ENCODE measurements at places on chromosomes 6 and 20.

GRCh38 chr6:125809570-125810170 lies 18.9 kb downstream of the NCOA7 start:
- no peak for DNase-seq

DNA sequence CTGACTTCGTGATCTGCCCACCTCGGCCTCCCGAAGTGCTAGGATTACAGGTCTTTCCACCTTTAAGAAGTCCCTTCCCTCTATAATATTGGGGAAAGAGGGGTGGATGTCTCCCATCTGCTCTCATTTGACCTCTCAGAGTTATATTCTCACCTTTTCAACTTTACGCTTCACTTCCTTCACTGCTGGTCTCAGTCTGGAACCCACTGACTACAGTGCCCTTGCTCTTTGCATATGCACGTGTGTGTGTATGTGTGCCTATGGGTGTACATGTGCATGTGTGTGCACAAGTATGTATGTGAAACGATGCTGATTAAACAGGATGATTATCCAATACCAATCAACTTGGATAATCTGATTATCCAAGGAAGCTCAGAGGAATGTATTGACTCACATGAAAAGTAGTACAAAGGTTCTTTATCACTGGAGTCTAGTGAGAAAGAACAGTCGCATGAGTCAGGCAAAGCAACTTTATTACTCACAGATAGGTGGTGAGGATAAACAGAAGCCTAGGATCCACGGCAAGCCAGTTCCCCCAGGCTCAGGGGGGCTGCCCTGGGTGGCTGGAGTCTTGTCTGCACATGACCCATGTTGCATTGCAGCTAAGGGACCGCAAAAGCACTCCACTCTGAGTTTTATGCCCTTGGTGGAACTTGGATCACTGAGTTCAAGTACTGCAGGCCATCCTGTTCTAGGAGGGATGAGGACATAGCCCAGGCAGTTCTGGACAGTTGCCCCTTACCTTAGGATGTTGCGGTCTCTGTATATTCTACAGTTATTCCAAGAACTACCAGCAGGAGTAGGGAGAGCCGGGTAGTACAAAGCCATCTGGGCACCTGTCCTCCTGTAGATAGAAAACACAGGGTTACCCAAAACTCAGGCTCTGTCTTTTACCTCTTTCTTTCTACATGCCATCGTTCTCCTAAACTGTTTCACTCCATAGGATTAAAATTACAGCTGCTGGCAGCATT lies 50.9 kb downstream of the SNRNP48 start:
- DNase-seq: no peak

DNA sequence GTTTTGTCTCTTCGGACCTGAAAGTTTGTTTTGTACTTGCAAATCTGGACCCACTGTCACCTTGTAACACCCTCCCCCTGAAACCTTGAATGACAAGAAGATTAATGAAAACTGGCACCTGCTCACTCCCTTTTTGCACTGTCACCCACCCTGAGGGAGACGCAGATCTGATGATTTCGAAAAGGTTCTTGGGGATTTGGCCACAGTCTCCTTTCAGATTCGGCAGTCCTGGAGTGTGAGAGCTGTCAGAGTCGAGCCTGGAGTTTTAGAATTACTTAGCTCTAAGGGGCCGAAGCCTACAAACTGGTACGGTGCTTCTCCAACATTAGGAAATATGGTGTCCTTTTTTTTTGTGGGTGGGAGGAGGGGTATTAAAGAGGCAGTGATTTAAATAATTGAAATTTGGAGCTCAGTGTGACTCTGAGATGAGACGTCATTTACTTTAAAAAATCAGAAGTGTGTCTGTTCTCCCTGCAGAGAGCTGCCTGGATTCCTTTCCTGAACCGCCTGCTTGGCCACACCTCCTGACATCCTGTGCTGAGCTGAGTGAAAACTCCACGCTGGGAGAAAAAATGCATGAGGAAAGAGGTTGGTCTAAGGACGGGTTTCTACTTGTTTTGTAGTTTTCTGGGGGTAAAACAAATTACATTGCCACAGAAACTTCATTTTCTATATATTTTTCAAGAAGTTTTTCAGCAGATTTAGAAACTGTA lies 447.0 kb upstream of the CDH4 start:
- no peak for DNase-seq

- DNase-seq: no peak
These were observed 101.9 kb downstream of the LRFN2 start for GRCh38 chr6:40485300-40485699.

DNA sequence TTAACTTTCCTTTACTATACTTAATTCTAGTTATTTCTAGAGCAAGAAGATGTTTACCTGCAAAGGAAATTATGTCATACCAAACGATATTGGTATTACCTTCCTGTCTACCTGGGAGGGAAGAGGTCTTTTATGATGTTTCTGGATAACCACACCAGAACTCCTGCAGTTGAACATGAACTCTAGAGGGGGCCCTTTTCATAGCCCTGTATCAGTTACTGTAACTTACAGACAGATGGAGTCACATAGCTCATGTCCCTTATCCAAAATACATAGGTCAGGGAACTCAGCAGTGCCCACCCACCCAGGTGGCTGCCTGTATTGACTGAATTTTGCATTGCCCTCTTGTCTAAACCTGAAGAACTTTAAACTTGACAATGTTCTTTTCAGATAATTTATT lies 35.1 kb upstream of the MYL9 start:
- DNase-seq: no peak

GRCh38 chr6:66851930-66852329 lies 1144.9 kb upstream of the EYS start:
- DNase-seq: no peak

DNA sequence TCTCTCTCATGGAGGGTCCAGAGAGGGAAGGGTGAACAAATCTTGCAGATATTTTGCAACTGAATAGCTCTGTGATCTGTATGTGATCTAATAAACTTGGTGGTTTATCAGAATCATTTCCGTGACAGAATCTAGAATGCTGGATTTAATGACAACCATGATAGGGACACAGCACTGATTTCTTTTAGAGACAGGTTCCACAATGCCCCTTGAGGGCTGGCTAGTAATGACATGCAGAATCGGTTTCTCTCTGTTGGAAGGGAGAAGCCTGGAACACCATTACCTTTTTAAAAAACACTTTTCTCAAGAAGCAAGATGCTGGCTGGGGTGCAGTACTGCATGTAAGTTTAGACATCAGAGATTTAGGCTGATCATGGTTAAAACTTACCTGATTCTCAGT lies 313.4 kb downstream of the CDH26 start:
- DNase-seq: no peak

- DNase-seq: no peak
These were observed 113.8 kb downstream of the PRND start for GRCh38 chr20:4835244-4836177.

DNA sequence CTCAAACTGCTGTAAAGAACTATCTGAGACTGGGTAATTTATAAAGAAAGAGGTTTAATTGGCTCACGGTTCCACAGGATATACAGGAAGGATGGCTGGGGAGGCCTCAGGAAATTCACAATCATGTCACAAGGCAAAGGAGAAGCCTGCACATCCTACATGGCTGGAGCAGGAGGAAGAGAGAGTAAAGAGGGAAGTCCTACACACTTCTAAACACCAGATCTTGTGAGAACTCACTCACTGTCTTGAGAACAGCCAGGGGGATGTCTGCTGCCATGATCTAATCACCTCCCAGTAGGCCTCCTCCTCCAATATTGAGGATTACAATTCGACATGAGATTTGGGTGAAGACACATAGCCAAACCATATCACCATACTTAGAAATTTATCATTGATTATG lies 1307.0 kb upstream of the GJE1 start:
- DNase-seq: no peak

DNA sequence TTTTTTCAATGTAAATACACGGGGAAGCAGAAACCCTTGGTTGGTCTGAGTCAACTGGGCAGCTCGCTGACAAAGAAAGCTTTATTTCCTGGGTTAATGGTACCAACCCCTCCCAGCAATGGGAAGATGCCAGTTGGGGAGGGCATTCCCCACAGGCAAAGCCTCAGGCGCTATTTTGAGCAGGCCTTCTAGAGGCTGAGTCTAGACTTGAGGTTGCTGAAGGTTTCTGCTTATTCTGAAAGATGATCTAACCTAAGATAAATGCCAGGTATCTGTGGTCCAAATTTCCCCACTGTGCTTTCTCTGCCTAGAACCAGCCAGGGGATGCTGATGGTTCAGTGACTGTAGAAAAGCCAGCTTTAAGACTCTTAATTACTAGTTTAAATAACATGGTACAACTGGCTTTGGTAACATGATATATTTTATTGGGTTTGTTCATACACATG lies 172.5 kb upstream of the JARID2 start:
- DNase-seq: no peak

DNA sequence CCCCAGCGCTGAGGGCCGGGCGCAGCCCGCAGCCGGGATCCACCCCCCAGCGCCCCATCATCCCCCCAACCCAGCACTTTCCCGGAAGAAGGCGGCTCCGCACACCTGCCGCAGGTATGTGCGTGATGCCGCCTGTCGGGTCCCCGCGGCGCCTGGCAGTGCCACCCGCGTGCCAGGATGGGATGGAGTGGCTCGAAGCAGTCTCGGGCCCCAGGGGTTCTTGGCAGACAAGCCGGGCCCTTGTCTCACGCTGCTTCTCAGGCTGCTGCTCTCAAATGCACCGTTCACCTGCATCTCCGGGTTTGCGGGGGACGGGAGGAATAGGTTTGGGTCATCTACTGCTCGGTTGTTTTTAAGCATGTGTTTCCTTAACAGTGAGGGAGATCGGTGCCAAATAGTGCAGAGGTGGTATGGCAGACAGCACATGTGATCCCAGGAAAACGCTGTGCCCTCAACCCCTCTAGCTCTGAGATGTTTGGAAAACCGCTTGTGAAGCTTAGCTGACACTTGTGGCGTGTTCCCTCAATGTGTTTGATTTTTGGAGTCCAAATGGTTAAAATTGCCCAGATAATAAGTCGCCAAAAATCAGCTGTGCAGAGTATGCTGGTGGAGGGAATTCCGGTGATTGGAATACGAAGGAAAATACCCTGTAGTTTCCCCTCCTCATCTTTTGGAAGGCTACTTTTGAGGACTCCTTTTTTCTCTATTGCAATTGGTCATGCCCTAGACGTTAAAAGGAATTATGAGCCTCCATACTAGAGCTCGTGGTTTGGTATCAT lies 926 bp downstream of the MYLIP start:
- DNase-seq: peak; percentile 38

DNA sequence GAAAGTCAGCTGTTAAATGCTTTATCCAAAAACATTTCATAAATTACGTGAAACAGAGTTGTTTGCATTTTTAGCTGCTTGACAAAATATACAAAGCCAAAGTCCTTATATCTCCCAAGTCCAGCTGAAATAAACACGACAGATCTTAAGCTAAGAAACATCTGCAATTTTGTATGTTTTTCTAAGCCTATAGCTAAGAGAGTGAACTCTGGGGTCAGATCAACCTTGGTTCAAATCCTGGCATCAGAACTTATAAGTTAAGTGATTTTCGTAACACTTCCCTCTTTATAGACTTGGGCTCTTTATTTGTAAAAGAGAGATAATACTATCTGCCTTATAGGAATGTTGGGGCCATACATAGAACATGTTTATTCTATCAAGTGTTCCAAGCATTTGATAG lies 176.7 kb downstream of the PTPRK start:
- no peak for DNase-seq

DNA sequence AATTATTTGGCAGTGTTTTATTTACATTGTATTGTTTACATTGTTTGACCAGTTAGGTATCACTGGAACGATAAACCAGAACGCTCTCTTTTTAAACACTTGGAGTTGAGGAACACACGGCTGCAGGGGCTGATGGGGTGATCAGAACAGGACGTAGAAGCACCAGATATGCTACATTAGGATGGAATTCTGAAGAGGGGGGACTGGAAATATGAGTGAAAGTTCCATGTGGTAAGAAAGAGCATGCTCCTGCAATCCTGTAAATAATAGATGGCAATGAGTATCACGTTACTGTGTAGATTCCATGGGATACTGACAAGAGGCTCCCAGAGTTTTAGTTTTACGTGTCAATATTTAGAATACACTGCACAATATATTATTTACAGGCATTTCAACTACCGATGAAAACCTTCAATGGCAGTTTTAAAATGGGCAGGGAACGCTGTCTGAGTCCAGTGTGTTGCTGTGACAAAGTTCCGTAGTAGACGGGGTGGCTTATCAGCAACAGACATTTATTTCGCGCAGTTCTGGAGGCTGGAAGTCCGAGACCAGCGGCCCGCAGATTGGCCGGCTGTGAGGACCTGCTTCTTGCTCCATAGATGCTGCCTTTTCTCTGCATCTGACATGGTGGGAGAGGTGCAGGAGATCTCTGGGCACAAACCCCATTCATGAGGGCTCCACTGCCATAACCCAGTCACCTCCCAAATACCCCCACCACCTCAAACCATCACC lies 43.1 kb downstream of the SYNJ2 start:
- DNase-seq: no peak

DNA sequence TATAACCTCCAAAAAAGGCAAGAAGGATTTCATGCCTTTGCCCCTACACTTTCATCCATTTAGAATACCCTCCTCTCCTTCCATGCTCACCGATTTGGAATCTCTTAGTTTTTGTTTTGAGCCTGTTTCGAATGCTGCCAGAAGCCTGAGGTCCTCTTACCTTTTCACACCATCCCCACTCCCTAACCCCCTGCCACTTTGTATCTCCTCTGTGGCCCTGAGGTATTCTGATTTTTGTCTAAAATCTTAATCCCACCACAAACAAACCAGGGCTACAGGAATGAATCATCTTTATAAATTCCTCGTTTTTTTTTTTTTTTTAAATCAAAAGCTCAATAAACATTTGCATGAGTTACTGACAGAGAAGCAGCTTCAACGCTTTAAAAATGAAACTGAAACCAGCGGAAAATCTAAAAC lies 1.6 kb upstream of the RPS12 start:
- DNase-seq: no peak

DNA sequence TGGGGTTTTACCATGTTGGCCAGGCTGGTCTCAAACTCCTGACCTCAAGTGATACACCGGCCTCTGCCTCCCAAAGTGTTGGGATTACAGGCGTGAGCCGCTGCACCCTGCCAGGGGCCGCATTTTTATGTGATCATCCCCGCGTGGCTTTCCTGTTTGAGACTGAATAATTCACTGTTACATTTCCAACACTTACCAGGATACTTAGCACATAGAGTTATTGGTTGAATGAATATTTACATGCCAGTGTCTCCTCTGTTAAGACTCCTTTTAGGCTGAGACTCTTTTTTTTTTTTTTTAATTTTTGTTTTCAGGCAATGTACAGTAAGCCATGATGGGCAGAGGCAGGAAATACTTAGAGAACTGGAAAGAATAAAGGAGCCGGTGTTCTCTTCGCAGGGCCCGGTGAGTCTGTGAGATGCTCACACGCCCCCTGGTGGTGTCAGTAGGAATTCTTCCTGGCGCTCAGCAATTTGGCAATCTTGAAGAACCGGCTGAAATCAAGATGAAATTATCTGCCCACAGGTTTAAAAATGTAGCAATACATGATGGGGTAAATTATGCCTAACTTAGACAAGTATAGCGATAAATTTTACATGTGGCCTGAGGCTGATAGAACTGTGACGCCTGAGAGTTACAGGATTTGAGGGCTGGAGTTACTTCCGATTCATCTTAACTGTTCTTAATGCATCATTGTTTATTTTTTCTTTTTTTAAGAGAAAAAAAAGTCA lies 7.6 kb upstream of the RNF114 start:
- DNase-seq: peak; percentile 79

GRCh38 chr6:166935353-166935752 lies 21.0 kb downstream of the RNASET2 start:
- no peak for DNase-seq
